ENCODE measurements at places on chromosomes 4 and X. TPM values are rescaled to one million over a fixed set of nuclear protein-coding genes. Genes with fewer than 3 reads are reported as not detected.
A peak's percentile ranks its signal among the peaks of the same experiment; 100 is the strongest.

Gene TLR10
- not detected for total RNA-seq

DNA sequence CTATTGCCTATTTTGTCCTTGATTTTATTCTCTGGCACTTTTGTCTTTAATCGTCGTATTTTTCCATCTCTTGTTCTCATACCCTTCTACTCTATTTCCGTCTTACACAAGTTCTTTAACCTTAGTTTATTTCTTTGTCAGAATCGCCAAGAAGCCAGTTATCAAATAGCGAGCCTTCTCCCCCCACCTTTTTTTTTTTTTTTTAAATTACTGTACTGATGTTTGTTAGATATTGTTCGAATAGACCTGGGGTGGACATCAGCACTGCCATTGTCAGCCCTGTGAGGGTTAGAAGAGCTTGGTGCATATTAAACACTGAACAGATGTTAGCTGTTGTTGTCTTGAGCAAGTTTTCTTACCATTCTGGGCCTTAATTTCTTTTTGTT, 1.2 kb downstream of the SPCS3 start:
- no peak for DNase-seq

Gene NLGN3
- total RNA-seq: 0.52 TPM

Gene MAGEA2B
- not detected for total RNA-seq

Gene SPATA18
- total RNA-seq: 2.5 TPM

DNA sequence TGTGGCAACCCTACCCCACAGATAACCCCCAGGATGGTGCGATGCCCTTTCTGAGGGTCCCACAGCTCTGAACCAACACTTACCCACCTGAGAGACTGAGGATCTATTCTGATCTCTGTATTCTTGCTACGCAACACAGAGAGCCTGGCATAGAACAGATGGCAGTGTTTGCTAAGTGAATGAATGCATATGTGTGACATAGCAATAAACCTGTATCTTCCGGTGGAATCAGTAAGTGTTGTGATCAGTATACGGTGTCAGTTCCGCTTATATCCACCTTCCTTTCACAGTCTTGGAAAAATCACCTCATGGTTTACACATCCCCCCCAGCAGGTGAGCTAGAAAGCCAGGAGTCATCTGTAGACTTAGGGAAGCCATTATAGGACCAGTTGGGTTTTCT, 5.9 kb upstream of the HSD17B10 start:
- DNase-seq: no peak

Gene NAT8L
- 12.5 TPM for total RNA-seq

GRCh38 chr4:110754716-110755115, 131.8 kb upstream of the PITX2 start:
- no peak for DNase-seq

- no peak for DNase-seq
Observed at GRCh38 chrX:132191938-132192337, 27.3 kb downstream of the RAP2C start.

DNA sequence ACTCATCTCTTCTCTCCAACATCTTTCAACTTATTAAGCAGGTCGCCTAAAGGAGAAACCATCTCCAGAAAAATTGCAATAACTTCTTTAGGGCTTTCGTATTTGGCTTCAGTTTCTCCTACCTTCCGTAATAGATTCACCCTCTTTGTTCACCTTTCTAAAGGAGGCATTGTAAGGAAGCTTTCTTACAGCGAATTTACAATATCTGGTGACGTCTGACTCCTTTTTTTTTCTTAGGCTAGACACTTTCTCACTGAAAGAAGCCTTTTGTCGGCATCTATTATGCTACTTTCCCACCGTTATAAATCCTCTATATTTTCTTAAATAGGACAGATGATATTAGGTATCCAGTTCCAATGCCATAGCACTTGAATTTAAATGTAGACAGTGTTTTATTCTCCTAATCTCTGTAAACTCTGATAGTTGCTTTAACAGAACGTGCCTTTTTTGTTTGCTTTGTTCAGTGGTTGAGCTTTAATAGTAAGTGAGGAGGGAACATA, 302.4 kb downstream of the IL1RAPL1 start:
- DNase-seq: no peak

Gene PPAT
- total RNA-seq: 5.5 TPM

Gene TBC1D9
- 15.6 TPM for total RNA-seq

Gene PDLIM3
- total RNA-seq: 319 TPM

- DNase-seq: no peak
Observed at GRCh38 chrX:153499876-153500275, 5.1 kb downstream of the BGN start.

GRCh38 chr4:56434599-56435139, 746 bp downstream of the PPAT start:
- peak; percentile 60 for DNase-seq

Gene PNMA5
- not detected for total RNA-seq

GRCh38 chr4:146443525-146443924, 78.2 kb downstream of the SLC10A7 start:
- no peak for DNase-seq

GRCh38 chr4:10684631-10685030, at the start of gene CLNK:
TSS of gene CLNK (minus strand) at chr4:10684768. CDS start at chr4:10667869, 16,899 bp downstream.
- no peak for DNase-seq

Gene SYP
- total RNA-seq: 1.8 TPM

DNA sequence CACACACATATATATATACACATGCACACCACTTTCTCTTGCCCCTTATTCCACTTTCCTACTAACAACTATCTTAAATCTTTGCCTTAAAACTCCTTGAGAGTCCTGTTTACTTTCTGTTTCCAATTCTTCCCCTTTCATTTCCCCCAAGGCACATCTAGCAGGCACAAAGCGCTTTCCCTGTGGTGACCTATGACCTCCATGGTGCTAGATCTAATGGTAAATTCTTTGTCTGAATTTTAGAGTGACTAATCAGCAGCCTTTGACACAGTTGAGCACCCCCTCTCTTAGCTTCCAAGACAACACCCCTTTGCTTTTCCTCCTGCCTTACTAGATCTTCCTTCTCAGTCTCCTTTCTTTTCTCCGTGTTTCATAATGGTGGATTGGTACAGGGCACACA, 236.4 kb upstream of the TTC29 start:
- no peak for DNase-seq

DNA sequence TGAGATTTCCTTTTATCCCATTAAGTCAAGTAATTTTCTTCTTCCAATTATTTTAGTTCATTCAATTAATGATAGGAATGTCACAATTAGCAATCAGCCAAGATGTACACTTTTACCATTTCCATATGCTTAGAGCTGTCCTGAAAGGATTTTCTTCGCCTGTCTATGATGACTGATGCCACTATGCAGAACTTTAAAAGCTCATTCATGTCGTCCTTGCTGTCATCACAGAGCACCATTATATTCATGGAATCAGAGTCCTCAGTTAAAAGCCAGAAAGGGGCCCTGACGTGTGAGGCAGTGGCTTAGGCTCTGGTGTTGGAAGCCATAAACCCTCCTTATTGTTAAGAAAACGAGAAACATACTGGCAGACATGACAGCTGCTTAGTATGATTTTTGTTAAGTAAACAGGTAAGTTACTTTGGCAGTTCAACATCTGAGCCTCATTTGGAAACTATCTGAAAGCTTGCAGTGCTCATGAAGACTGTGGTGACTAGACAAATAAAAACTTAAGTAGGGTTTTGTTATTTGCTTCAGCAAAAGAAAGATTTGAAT, 73.1 kb downstream of the HHIP start:
- no peak for DNase-seq

Gene THAP6
- total RNA-seq: 16.2 TPM

Gene CFAP299
- total RNA-seq: not detected

Gene NDNF
- total RNA-seq: 4.2 TPM

- no peak for DNase-seq
Observed at GRCh38 chrX:148929686-148930085, 429.3 kb downstream of the AFF2 start.

GRCh38 chr4:119233750-119234149, 21.2 kb downstream of the USP53 start:
- DNase-seq: no peak

Gene ATP11C
- 10.9 TPM for total RNA-seq

Gene CT45A2
- total RNA-seq: not detected

DNA sequence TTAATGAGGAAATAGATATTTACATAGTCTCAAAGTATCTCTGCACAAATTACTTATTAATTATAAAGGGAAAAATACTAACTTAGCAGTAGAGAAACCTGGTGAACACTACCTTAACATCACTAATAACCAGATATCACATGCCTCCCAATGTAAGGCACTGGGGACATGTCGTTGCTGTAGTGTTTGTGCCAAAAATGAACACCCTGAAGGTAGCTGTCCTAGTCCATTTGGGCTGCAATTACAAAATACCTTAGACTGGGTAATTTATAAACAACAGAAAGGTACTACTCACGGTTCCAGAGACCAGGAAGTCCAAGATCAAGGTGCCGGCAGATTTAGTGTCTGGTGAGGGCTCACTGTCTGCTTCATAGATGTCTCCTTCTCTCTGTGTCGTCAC, 10.7 kb upstream of the MPC1L start:
- DNase-seq: no peak

DNA sequence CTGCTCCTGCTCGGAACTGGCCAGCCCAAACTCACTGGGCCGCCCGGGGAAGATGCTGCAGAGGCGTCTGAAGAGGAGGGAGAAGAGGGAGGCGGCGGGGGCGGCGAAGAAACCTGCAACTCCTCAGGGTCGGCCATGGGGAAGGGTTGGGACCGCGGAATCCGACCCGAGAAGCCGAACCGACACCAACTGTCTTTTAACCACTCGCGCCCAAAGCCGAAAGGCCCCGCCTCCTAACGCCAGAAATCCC, at the start of gene C4orf46:
TSS of gene C4orf46 (minus strand) at position 223 of the 250 bp plus-strand sequence. CDS start at position 137, 86 bp downstream.
- DNase-seq: no peak

DNA sequence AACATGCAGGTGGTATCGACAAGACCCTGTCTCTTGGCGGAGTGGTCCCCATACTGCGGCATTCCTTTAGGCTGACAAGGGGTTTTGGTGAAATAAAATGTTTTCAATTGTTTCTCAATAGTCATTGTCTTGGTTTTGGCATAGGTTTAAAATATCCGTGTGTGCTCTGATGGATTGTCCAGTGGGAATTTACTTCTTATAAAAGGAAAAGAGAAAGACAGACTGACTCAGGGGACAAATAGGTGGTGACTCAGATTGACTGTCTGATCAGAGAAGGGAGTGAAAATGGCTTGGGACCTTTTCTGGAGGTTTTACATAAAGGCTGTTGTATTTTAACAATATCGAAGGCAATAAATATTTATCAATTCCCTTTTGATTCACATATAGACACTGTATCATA, 129.8 kb downstream of the SORBS2 start:
- DNase-seq: no peak

GRCh38 chrX:101395789-101396188, 5.0 kb downstream of the RPL36A start:
- no peak for DNase-seq

Gene FGA
- 0.47 TPM for total RNA-seq

Gene COQ2
- total RNA-seq: 17.2 TPM

Gene MAGEE1
- total RNA-seq: 2.8 TPM

Gene TEX13C
- not detected for total RNA-seq

DNA sequence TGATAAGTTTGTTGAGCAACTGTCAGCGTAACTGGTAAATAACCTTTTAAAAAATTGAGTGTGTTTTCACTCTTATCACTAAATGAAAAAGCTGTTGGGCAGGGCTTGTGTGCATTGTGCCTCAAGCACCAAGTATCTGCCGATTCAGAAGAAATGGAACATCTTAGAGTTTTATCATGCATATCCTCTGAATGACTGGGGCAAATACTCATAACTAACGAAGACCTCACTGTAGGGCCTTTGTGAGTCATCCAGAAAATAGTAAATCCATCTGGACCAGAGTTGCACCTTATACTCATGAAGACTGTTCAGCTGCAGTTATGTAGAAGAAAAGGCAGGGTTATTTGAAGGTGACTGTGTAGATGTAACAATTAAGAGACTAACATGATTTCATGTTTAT, 222.1 kb downstream of the CAMK2D start:
- DNase-seq: no peak

Gene FANCB
- 1.4 TPM for total RNA-seq

- DNase-seq: no peak
Observed at GRCh38 chr4:16772366-16772850, 126.0 kb downstream of the LDB2 start.

GRCh38 chrX:45601052-45601451, 400.4 kb upstream of the DIPK2B start:
- no peak for DNase-seq

- no peak for DNase-seq
Observed at GRCh38 chr4:47652092-47652491, 167.0 kb downstream of the ATP10D start.

Gene SMR3B
- not detected for total RNA-seq

DNA sequence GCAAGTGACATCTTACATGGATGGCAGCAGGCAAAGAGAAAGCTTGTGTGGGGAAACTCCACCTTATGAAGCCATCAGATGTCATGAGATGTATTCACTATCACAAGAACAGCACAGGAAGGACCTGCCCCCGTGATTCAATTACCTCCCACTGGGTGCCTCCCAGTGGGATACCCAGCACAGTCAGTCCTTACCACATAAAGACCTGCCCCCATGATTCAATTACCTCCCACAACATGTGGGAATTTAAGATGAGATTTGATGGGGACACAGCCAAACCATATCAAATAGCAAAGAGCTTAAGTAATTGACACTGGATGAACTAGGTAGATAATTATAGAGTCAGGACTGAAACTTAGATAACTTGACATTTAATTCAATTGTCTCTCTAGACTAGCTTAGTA, 85.6 kb downstream of the SLIT2 start:
- no peak for DNase-seq

Gene TSPAN6
- 10.1 TPM for total RNA-seq

- DNase-seq: no peak
Observed at GRCh38 chr4:7638489-7638888, 203.8 kb upstream of the PSAPL1 start.

DNA sequence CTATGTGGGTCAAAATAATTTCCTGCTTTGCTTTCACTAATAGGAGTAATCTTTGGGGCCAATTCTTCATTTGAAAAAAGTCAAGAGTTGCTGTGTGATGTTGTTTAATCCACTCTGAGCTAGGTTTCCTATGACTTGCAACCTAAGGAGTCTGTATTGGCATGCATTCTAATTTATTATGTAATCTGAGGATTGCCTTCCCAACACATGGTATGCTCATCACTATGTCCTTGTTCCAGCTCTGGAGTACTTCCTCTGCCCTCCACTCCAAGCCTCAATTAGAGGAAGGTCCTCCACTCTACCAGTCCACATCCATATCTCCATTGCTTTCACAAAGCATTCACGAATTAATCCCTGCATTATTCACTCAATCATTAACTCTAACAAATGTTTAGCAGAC, 56.1 kb downstream of the PPP3CA start:
- no peak for DNase-seq

DNA sequence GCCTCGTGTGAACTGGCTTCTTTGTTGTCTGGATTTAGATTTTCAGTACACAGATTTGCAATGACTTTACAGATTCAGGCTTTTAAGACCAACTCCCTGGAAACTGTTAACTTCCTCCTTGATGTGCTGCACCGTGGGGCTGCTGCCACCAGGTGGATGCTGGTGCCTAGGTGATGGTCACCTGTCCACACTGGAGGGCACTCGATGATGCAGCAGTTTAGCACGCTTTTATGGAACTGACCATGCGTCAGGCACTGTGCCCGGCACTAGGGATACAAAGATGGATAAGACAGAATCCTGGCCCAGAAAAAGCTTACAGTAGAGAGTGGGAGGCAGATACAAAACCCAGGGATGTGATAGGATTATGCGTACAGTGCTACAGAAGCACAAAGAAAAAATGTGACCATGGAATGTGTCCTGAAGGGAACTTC, 180.7 kb downstream of the CEP135 start:
- DNase-seq: no peak

- no peak for DNase-seq
Observed at GRCh38 chr4:75683482-75684155, 10.4 kb upstream of the G3BP2 start.

GRCh38 chrX:49308604-49309269, 5.3 kb downstream of the GAGE10 start:
- DNase-seq: peak; percentile 33

Gene ADD1
- 209 TPM for total RNA-seq

All from left cardiac atrium (tissue), 4 donors.